Psoas muscle (tissue), 8 donors: ENCODE measurements at places on chromosomes 1 and 21. TPM values are rescaled to one million over a fixed set of nuclear protein-coding genes. Genes with fewer than 3 reads are reported as not detected.

- H3K36me3 ChIP-seq: no peaks in the 10 kb centered on the region
- H3K27me3 ChIP-seq: peaks cover 45% of the 10 kb centered on the region
- no peaks in the 10 kb centered on the region for H3K4me1 ChIP-seq
- no peak overlapping the region for H3K4me3 ChIP-seq
- H3K27ac ChIP-seq: no peak overlapping the region
- no peak for DNase-seq
Measured at GRCh38 chr1:228448372-228448771, 31.7 kb upstream of the TRIM17 start.

DNA sequence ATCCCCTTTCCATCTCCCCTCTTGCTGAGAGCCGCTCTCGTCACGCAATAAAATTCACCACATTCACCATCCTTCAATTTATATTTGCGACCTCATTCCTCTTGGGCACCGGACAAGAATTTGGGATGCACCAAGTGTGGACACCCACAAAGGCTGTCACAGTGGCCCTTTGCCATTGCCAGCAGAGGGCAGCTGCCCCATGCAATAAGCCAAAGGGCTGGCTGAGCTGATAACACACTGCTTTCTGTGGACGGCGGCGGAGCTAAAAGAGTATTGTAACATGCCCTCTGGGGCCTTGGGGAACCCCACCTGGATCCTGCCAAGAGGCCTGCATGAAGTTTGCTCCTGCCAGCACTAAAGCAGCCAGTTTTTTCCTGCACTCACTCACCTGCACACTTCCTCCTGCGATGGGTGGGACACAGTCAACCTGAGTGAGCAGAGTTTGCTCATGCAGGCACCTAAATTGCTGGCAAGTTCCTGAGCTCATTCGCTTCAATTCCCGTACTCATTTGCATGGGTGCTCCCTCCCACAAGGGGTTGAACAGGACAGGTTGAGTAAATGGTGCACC is 792.3 kb upstream of the ADAMTS5 start:
- H3K27me3 ChIP-seq: no peaks in the 10 kb centered on the region
- H3K4me1 ChIP-seq: peaks cover 6% of the 10 kb centered on the region
- no peak overlapping the region for H3K27ac ChIP-seq
- H3K36me3 ChIP-seq: no peaks in the 10 kb centered on the region
- no peak for DNase-seq
- H3K4me3 ChIP-seq: no peak overlapping the region

GRCh38 chr1:114597949-114598348 is 16.5 kb upstream of the BCAS2 start:
- DNase-seq: no peak
- peak overlapping the region; percentile 79 for H3K27ac ChIP-seq
- H3K4me1 ChIP-seq: peaks cover 11% of the 10 kb centered on the region
- no peak overlapping the region for H3K4me3 ChIP-seq
- no peaks in the 10 kb centered on the region for H3K27me3 ChIP-seq

GRCh38 chr1:167148421-167148820 is 54.5 kb downstream of the STYXL2 start:
- DNase-seq: no peak
- no peaks in the 10 kb centered on the region for H3K36me3 ChIP-seq
- H3K4me1 ChIP-seq: no peaks in the 10 kb centered on the region
- no peaks in the 10 kb centered on the region for H3K27me3 ChIP-seq
- no peak overlapping the region for H3K27ac ChIP-seq

GRCh38 chr21:19704832-19705231 is 1293.4 kb upstream of the NCAM2 start:
- no peak overlapping the region for H3K4me3 ChIP-seq
- H3K4me1 ChIP-seq: no peaks in the 10 kb centered on the region
- H3K27ac ChIP-seq: no peak overlapping the region
- DNase-seq: no peak
- H3K27me3 ChIP-seq: no peaks in the 10 kb centered on the region

GUCA2B gene
- not detected for total RNA-seq

FLG2 gene
- total RNA-seq: not detected
